ENCODE measurements at places on chromosomes 12 and 14.

- no peak for DNase-seq
Measured at GRCh38 chr12:113475451-113476175, 3.9 kb upstream of the LHX5 start.

DNA sequence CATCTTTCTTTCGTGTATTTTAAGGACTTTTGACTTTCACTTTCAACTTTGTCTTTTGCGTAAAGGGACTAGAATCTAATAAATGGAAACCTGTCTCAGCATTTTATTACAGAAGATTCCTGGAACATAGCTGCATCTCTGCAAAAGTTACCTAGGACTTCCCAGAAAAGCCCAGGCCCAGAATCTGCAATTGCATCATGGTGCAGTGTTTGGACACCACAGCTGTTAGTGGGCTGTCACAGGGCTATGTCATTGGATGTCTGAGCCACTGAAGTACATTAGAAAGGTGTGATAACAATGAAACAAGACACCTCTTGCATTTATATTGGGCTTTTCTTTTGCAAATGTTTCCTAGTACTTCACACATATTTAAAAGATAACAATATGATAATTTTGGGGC lies 199.9 kb upstream of the IGF1 start:
- DNase-seq, result no peak

DNA sequence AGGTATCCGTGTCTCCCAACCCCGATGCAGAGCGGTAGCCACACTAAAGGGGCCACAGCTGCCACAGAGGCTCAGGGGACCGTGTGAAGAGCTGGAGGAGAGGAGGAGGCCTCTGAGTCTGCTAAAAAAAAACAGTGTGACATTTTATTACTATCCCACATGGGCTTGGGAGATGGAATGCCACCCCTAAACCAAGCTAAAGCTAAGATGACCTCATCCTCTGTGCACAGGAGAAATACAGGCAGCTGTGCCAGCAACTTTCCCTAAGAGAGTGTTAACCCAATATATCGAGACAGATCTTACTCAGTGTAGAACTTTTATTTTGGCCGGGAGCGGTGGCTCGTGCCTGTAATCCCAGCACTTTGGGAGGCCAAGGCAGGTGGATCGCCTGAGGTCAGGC lies 18.0 kb downstream of the BCL2L14 start:
- DNase-seq, result no peak

- no peak for DNase-seq
Measured at GRCh38 chr12:30829876-30830275, 75.1 kb upstream of the CAPRIN2 start.

GRCh38 chr14:82385048-82385447 lies 851.4 kb upstream of the SEL1L start:
- peak; percentile 51 for DNase-seq

- DNase-seq, result no peak
Measured at GRCh38 chr12:40584763-40585162, 107.5 kb upstream of the CNTN1 start.

DNA sequence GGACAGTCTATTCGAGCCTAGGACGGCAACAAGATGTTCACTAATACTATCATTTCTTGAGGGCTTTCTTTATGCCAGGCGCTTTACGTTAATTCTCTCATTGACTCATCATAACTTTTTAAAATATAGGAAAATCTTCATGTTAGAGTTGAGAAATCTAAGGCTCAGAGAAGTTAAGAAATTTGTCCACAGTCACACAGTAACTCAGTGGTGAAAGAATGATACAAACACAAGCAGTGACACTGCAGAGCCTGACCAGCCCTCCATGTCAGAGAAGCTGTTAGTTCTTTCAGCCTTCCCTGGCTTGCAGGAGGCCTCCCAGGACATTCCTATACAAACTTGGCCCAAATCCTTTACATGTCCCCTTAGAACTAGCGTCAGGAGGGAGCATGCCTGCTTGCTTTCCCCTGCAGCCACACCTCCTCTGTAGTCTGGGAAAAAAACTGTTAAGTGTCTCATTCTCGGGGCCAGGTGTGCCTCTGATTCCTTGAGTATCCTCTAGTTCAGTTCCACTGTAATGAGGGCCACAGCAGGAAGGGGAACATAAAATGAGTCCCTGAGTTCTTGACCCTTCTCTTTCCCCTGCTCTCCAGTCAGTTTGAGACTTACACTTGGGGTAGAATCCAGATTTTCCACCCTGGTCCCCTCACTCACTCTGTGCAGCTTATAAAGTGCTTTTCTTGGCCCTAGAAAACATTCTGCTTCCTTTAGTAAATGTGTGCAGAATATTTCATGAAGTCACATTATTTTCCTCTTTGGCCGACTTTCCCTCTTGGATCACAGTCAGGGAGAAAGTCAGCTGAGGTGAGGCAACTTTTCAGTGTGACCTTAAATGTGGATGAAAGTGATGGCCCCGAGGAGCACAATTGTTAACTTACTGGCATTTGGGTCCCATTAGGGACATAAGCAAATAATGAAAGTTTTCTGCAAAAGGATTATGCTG lies 152.2 kb upstream of the HIF1A start:
- no peak for DNase-seq
